Brain pericyte (primary cell): ENCODE measurements at places on chromosomes 4 and X.

DNA sequence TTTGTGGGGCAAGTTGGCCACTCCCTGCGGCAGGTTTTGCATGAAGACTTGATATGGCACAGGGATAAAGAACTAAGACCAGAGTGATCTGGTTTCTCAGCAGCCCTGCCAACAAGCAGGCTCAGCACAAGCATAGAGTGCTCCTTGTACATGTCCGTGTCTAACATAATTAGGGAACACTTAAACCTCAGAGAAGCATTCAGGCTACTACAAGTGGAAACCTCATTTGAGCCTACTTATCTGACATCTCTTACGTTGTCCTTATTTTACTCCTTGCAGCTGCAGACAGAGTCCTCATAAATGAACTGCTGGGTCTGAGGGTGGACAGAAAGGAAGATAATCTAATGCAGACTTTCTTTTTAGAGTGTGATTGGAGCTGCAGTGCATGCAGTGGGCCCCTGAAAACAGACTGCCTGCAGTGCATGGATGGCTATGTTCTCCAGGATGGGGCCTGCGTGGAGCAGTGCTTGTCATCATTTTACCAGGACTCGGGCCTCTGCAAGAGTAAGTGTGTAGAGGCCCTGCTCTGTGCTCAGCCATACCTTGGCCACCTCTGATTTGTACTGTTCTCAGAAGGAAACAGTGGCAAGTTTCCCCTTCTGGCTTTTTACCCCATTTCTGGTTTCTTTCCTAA, 179.1 kb upstream of the ANXA3 start:
- DNase-seq, result no peak

DNA sequence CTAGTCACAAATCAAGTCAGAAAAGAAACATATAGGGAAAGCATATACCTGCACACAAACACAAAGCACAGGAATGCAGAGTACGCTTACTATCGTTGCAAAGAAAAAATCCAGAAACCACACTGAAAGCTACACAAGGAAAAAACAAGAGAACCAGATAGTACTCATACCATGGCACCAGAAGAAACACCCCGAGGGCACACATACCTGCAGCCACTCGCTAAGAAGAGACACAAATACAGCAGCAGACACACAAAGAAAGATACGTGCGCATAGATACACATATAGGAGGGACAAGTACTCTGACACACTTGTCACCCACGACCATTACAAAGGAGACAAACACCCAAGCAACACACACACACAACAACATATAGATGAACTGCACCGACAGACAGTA, 1.4 kb upstream of the SLC38A5 start:
- no peak for DNase-seq

DNA sequence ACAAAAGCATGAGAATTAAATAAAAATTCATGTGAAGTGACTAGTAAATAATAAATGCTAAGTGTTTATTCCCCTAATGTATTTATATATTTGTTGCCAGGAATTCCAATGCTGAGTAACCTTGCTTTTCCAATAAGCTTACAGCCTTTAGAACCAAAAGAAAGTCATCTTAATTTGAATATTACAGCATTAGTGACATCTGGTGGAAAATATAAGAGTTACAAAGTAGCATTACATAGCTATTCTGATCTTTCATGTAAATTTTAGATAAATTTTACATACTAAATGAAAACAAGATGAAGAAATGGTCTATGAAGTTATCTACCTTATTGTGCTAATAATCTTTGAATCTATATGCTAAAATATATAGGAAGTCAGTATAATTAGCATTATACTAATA, 10.4 kb downstream of the MAD2L1 start:
- no peak for DNase-seq

DNA sequence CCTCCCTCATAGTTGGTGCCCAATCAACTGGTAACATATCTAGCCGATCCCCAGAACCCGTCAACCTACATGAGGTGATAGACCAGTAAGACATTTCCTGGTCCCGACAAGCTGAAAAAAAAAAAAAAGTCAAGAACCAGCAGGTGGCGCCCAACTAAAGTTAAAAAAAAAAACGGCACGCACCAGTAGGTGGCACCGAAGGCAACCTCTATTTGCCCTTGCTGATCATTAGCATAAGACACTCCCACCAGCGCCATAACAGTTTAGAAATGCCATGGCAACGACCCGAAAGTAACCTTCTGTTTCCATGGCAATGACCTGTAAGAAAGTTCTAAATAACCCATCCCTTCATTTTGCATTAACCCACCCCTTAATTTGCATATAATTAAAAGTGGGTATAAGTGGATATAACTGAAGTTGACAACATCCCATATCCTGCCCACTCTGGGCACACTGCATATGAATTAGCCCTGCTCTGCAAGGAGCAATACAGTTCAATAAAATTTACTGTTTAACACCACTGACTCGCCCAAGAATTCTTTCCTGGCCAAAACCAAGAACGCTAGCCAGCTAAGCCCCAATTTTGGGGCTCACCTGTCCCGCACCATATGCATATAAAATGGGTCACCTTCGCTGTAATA, 83.9 kb upstream of the SPANXB1 start:
- DNase-seq, result no peak

DNA sequence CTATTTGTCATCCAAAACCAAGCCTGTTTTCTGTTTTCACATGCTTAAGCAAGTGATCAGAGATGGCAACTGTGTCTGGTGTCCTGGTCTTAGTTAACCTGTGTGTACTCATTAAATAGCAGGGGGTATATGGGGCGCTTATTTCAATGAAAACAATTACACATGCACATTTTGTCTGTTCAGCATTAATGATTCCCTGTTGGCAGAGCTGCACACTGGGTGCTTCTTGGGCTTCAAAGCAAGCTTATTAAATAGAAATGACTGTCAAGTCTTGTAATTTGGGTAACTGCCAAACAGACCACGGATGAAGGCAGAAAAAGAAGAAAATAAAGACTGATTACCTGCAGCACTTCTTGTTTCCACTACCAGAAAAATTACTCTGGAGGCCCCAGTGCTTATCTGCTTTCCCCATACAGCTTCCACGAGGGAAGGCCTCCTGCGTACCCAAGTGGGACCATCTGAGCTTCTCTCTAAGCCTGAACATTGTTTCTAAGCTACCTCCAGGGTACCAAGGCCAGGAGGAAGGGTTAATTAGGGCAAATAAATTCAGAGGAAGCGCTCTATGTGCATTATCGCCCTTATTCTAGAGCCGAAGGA, 107.2 kb upstream of the TBL1X start:
- DNase-seq, result no peak

DNA sequence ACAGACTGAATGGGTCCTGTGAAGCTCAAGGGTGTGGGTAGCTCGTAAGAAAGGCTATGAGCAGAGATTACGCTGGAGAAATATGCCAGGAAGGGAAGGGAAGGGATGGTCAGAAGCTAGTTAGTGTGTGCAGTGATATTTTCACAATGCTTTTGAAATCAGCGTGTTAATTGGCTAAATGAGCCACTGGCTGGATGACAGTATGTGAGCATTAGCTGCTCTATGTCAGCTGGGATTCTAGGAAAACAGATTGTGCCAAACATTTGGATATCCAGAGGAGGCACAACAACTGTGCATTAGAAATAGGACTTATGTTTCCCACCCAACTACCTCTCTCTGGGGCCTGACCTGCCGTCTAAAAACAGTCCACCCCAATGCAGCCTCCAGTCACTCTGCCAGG, 168.5 kb downstream of the DHRSX start:
- no peak for DNase-seq

- DNase-seq, result no peak
Measured at GRCh38 chr4:2754848-2755819, 1.0 kb downstream of the TNIP2 start.
